ENCODE measurements at places on chromosomes 12 and 14.

DNA sequence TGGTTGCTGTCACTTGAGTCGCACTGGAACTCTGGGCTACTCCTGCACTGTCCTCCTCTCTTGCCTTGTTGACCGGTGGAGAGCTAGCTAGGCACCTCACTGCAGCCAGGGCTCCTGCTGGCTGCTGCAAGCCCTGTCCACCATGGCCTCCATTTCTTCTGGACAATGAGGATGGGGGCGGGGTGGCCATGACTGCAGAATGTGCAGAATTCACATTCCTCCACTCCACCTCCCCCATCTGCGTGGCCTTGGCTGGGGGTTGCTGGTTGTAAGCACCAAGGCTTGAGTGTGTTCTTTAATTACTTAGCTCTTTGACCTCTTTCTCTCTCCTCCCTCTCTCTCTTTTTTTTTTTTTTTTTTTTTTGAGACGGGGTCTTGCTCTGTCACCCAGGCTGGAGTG, 248.5 kb downstream of the PCNX1 start:
- DNase-seq, result no peak

- DNase-seq, result no peak
These were observed 68.4 kb upstream of the ASPG start for GRCh38 chr14:104016873-104017650.

DNA sequence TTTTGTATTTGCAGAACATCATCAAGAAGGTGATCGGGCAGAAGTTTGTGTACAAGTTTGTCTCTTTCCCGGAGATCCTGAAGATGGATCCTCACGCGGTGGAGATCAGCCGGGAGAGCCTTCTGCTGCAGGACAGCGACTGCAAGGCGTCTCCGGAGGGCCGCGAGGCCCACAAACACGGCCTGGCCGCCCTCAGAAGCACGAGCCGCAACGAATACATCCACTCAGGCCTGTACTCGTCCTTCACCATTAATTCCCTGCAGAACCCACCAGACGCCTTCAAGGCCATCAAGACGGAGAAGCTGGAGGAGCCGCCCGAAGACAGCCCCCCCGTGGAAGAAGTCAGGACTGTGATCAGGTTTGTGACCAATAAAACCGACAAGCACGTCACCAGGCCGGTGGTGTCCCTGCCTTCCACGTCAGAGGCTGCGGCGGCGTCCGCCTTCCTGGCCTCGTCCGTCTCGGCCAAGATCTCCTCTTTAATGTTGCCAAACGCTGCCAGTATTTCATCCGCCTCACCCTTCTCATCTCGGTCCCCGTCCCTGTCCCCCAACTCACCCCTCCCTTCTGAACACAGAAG, 52.8 kb downstream of the ELK3 start:
- DNase-seq, result no peak

GRCh38 chr12:98449584-98449983, 65.8 kb upstream of the TMPO start:
- DNase-seq, result no peak

DNA sequence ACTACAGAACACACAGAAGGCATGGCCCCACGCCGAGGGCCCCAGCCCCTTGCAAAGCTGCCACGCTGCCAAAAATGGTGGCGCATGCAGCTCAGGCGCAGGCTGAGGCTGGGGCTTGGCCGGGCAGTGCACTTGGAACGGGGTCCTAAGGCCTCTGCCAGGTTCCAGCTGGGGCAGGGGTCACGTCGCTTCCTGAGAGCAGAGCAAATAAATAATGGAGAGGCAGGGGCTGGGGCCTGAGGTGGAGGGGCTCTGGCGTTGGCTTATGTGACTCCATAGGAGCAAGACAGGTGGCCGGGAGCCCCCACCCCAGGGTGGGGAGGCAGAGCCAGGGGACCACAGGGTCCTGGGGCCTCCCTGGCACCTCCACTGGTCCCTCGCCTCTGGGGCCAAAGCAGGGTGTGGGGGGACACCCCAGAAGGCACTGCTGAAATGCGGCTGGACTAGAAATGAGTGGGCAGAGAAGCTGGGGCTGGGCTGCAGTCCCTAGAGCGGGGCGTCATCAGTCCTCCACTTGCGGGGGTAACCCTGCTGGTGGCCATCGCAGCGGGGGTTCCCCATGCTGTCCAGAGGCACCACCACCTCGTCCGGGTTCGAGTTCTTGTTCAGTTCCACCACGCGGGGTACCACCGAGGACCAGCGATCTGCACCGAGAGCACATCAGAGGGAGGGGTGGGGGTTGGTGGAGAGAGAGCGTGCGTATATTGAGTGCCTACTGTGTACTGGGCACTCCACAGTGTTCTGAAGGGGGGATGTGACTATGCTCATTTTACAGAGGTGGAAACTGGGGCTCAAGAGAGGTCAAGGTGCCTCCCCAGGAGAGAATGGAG, 49.8 kb downstream of the TRPV4 start:
- no peak for DNase-seq

- no peak for DNase-seq
These were observed 77.1 kb downstream of the PLXNC1 start for GRCh38 chr12:94225506-94225905.

DNA sequence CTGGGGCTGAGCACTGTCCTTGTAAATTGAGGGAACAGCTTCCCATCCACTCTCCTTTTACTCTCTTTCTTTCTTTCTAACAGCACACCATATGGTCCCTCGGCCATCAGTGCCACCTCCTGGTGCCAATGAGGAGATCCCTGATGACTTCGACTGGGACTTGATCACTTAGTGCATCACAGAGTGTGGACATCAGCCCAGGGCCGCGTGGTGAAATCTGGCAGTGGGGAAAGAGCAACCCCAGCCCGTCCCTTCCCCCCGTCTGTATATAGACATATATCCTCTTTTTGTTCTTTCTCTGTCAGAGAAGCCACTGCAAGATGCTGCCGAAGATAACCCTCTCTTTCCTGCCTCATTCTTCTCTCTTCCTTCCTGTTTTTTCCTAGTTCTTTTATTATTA, 13.5 kb downstream of the C3AR1 start:
- DNase-seq, result peak; percentile 71

GRCh38 chr14:35121026-35121886, 534 bp downstream of the PPP2R3C start:
- DNase-seq, result peak; percentile 95

DNA sequence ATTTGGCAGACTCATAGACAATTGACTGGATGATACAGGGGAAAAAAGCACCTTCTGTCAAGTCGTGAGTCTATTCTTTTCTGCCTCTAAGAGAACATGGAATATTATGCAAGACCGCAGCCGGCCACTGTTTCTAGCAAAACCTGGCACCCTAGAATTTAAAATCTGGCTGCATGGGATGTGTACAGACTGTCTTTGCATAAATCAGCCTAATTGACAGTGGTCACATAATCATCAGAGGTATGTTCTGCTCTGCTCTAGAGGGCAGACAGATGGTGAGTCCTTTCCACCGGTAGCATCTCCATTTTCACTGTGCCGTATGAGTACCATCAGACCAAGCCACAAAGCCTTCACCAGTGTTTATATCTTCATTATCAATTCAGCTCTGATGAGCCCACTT, 80.6 kb downstream of the KCNK10 start:
- no peak for DNase-seq

- DNase-seq, result no peak
These were observed 9.3 kb downstream of the ANKRD33 start for GRCh38 chr12:51897181-51897580.

DNA sequence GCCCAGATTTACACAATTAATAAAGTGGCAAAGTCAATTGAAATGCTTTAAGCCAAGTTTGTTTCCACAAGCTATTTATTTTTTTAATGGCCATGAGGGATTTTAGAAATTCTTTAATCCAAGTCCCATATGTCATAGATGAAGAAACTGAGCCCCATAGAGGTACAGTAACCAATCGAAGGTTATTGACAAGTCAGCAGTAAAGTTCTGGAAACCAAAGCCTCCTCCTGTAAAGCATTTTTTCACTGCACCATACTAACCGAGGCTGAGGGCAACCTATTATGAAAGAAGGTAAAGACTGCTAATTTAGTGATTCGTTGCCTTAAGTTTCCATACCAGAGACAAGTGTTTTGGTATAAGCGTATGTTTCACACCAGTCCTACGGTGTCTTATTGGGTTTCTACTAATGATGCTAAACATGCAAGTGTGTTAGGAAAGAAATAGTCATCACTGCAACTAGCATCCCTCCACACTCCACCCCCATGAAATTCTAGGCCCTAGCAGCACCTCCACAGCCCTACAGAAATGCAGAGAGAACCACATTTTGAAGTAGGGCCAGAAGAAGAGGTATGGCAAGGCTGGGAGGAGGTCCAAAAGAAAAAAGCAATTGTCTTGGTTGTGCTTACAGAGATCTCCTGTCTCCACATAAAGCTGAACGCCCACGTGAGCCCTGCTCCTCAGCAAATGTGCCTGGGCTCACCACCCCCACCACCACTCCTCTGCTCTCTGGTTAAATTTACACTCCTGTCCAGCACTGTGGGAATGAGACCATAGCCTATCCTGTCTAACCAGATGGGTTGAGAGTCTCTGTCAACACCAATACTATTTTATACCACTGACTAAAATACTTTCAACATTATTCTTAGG, 271.1 kb upstream of the G2E3 start:
- DNase-seq, result no peak

DNA sequence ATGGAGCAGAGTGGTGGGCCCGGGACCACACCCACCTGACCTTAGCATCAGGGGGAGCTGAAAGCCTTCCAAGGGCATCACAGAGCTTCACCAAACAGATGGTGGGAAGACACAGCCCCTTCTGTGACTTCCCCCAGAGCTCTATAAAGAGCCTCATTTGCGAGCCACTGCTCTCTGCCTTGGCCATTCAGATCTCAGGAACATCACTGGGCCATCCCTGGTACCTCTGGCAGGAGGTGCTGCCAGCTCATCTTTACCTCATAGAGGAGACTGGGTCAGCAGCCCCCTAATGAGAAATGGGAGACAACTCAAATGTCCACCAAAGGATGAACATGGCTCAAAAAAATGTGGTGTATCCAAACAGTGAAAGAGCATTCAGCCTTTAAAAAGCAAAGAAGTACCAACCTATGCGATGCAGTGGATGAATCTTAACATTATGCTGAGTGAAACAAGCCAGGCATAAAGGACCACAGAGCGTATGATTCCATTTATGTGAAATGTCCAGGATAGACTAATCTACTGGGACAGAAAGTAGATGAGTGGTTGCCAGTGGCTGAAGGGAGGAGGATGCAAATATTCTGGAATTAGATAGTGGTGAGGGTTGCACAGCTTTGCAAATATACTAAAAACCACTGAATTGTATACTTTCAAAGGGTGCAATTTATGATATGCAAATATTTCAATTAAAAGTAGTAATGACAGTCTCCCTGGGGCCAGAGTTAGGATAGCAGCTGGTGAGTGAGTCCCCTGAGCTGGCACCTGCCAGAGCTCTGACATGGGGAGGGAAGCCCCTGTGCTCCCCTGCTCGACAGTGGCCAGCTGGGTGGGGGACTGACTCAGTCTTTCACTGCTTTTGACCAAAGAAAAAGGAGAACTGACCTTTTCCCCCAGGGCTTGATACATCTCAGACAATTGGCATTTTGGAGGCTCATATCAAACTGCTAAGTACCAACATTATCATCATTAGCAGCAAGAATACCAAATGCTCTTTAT, 116.6 kb downstream of the GCH1 start:
- DNase-seq, result no peak

- no peak for DNase-seq
These were observed 5.1 kb downstream of the EFS start for GRCh38 chr14:23359722-23360447.

- no peak for DNase-seq
These were observed 30.0 kb upstream of the ANP32D start for GRCh38 chr12:48442179-48442847.

DNA sequence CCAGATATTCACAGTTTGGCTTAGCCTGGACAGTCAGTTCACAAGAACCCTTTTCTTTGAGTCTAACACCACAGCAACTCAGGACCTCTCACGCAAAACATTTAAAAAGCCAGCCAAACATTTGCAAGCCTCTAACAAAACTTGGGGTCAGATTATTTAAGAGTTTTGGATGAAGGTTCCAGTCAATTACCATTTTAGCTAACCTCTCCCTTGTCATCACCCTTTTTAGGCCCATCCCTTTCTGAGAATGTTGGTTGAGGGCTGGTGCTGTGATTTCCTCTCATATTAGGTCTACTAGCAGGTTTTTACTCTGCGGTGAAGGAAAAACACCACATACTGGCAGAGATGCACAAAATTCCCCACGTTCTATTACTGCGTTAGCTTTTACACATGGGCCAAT, 20.7 kb downstream of the PAX9 start:
- DNase-seq, result no peak

GRCh38 chr14:21840765-21841164, 167.1 kb upstream of the OR4E1 start:
- no peak for DNase-seq

- DNase-seq, result peak; percentile 49
These were observed 49.7 kb downstream of the CYP46A1 start for GRCh38 chr14:99733540-99734405.

GRCh38 chr14:71094722-71095121, 187.5 kb downstream of the PCNX1 start:
- no peak for DNase-seq

GRCh38 chr12:33605757-33606156, 166.1 kb upstream of the SYT10 start:
- no peak for DNase-seq

DNA sequence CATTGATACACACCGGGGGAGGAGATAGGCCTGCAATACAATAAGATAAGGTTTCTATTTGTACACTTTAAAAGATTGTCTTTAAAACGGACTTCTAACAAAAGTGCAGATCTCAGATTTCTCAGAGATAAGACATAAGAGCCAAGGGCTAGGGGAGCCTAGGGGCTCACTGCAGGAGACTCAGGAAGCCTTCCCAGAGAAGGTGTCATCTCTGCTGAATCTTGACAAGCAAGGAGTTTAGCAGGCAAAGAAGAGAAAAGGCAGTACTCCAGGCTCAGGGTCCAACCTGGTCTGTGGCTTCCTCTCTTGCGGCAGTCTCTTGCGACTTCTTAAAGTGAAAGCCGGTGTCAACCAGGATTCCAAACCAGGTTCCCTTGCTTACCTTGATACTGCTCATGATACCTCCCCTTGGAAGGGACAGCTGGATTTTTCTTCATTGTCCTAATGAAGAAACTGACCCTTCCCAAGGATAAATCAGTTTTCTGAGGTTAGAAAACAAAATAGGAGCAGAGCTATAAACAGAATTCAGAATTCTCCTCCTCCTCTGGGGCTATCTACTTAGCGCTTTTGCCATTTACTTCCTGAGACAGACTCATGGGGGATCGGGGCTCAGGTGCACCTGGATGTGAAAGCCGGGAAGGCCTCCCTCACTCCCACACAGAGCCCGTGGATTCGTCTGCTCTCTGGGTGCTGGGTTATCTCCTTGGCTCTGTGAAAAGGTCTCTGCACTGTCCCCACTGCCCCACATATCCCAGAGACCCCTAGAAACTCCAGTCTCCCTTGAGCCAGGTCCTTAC, 1.7 kb upstream of the SCNN1A start:
- no peak for DNase-seq
